ENCODE measurements at places on chromosomes 4 and X.

- no peak for DNase-seq
These were observed 10.6 kb downstream of the TSPAN6 start for GRCh38 chrX:100625985-100626491.

DNA sequence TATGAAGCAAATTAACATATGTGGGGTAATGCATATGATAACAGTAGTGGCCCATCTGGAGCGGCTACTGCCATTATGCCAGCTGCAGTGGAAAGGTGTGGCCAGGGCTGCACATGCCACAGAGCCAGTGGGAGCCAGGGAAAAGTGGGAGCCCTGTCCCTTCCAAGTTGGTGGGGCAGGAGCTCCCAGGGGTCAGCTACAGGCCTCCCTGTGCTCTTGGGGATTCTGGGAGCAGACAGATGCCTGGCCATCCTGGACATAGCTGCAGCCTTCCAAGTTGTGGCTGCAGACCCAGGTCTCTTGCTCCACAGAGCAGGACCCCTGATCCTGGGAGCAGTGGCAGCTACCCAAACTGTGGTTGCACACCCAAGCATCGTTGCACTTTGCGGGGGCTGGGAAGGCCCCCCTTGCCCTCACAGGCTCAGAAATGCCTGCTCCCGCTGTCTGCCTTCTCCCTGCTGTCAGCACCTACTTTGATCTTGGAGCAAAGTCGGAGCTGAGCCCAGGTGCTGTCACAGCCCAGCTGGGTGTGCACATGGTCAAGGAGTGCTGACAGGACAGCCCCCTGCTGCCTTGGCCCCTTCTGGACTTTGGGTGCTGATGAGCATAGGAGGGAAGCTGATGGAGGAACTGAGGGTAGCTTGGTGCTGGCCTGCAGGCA lies 67.8 kb downstream of the NAA11 start:
- no peak for DNase-seq

DNA sequence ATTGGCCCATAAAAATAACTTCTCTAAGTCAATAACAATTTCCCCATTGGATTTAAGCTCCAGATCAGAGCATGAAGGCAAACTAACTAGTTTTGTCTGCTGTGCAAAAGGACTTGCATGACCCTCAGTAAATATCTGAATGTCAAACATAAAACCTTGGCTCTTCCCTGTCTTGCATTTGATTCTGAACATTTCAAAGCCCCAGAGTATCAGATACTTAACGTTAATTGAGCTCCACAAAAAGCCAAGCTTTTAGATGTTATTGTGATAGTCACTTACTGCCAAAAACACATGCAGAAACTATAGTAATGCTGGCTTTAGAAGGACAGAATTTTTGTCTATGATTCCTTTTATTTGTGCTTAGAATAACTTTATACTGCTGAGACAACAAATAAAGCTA lies 664.2 kb downstream of the ADGRL3 start:
- DNase-seq = no peak

DNA sequence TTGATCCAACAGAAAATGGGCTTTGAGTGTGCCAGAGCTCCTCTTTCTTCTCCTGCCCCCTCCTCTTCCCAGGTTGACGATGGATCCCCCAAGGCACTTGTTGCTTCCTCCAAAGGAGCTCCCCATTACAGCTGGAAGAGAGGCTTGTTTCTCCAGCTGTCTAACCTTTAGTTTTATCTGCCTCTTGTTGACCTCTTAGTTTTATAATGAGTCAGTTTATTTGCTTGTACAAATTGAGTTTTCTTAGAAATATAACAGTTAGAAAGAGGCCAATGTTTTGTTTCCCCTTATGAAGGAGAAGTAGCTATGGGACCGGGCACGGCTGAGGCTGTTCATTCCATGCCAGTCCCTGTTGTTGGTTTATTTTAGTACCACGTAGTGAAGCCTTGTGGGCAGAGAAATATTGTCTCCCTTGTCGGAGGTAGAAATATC lies 158.2 kb downstream of the SPRY1 start:
- no peak for DNase-seq

GRCh38 chrX:13258052-13258444 lies 61.8 kb downstream of the ATXN3L start:
- no peak for DNase-seq

- DNase-seq = no peak
These were observed 300.0 kb upstream of the PUDP start for GRCh38 chrX:7447801-7448499.

DNA sequence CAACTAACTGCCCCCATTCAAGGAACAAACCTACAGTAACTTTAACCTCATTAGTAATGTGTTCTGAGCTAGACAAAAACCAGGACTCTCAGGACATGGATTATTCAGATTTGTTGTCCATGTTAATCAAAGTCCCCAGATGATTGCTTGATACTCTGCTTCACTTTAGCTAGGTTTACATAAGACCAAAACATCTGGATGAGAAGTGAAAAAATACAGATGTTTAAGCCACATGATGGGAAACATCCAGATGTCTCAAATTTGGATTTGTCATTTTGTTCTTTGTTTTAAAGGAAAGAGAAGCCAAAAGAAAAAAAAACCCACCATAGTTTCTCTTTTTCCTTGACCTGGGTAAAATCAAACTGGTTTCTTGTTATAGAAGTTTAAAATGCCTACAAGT lies 48.5 kb upstream of the NRK start:
- DNase-seq = no peak

- no peak for DNase-seq
These were observed 240.3 kb downstream of the PALLD start for GRCh38 chr4:168736860-168737805.

DNA sequence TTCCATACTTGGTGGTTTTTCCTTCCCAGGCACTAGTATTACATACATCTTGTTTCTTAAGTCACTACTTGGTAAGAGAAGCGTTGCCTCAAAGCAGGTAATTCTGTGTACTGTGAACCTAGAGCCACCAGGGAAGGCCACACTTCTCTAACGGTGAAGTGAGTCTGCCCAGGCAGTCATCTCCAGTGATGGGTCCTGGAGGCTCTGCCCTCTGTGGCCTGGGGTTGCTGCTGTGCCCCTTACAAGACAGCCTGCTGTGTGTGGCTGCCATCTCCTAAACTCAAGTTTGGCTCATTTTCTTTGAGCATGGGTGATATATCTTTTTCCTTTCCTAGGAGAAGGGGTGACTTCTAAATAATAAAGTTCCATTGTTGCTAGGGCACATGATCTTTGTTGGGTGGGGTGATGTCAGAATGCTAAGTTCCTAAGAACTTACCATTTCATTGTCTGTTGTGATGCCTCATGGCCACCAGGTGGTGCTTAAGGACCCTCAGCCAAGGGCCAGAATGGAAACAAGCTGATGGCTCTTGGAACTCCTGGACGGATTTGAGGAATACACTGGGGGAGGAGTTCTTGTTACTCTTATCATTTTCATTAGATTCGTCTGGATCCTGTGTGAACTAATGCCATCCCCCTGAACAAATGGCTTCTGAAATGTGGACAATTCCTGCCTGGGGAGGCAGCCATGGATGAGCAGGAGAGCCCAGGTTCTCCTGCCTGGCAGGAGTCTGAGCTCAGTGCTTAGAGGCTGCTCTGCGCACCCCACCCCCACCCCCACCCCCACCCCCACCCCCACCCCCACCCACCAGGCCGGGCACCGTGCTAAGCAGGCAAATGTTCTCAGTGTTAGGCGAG lies 41.1 kb upstream of the WDR1 start:
- peak; percentile 63 for DNase-seq

DNA sequence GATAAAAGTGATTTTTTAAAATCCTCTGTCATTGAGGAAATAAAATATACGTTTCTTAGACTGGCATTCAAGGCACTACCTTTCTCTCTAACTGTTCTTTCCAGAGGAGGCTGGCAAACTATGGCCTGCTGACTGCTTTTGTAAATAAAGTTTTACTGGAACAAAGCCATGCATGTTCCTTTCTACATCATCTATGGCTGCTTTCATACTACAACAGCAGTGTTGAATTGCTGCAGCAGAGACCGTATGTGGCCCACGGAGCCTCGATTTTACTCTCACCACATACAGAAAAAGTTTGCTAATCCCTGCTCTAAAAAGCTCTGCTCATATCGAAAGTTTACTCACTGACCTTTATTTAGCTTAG lies 20.2 kb downstream of the SETD7 start:
- no peak for DNase-seq

GRCh38 chrX:124335598-124335997 lies 3.1 kb downstream of the TEX13D start:
- no peak for DNase-seq

DNA sequence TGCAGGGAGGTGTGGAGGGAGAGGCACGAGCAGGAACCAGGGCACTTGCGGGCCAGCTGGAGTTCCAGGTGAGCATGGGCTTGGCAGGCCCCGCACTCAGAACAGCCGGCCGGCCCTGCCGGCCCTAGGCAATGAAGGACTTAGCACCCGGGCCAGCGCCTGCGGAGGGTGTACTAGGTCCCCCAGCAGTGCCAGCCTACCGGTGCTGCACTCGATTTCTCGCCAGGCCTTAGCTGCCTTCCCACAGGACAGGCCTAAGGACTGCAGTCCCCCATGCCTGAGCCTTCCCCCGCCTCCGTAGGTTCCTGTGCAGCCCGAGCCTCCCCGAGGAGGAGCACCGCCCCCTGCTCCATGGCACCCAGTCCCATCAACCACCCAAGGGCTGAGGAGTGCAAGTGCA lies 18.0 kb upstream of the NFKB1 start:
- no peak for DNase-seq
